ENCODE measurements at places on chromosomes 12 and 14. TPM values are rescaled to one million over a fixed set of nuclear protein-coding genes. Genes with fewer than 3 reads are reported as not detected.

P2RX2 gene
- not detected for total RNA-seq

MGP gene
- total RNA-seq = 2,401 TPM

NKX2-1 gene
- total RNA-seq = not detected

PROX2 gene
- not detected for total RNA-seq

HOXC6 gene
- 0.74 TPM for total RNA-seq

SLC48A1 gene
- total RNA-seq = 40.3 TPM

MIP gene
- total RNA-seq = not detected

GMPR2 gene
- total RNA-seq = 46.5 TPM

GRCh38 chr12:108115123-108116121 lies 13.7 kb upstream of the WSCD2 start:
- no peak for DNase-seq

GRCh38 chr14:54606178-54606577 lies 39.2 kb downstream of the SAMD4A start:
- DNase-seq = no peak

GRCh38 chr14:24913021-24913420 lies 136.9 kb downstream of the STXBP6 start:
- no peak for DNase-seq

- no peak for DNase-seq
Measured at GRCh38 chr12:38788106-38788505, 117.3 kb downstream of the CPNE8 start.

- DNase-seq = no peak
Measured at GRCh38 chr12:11765817-11766794, 116.6 kb downstream of the ETV6 start.

DNA sequence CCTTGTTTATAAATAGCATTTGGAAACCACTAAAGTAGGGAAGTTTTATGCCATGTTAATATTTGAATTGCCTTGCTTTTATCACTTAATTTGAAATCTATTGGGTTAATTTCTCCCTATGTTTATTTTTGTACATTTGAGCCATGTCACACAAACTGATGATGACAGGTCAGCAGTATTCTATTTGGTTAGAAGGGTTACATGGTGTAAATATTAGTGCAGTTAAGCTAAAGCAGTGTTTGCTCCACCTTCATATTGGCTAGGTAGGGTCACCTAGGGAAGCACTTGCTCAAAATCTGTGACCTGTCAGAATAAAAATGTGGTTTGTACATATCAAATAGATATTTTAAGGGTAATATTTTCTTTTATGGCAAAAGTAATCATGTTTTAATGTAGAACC lies 4.4 kb downstream of the RAN start:
- no peak for DNase-seq

- DNase-seq = no peak
Measured at GRCh38 chr12:89731614-89732013, 23.0 kb upstream of the ATP2B1 start.

GRCh38 chr14:30054201-30054600 lies 126.6 kb upstream of the PRKD1 start:
- no peak for DNase-seq

DNA sequence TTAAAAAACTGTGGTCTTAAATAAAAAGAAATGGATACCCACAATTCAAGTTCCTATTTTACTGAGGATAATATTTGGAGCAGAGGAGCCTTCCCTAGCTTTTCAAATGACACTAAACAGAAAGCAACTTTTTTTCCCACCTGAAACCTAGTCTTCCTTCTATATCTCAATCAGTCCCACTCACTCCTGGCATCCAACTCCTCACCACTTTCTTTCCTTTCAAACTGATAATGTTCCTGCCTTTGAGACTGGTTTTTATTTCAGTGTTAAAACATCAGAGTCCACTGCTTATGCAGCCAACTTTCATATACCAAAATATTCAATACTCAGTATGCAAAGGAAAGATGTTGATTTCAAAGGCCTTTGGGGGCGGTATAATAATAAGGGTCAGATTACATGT lies 225.6 kb downstream of the GXYLT1 start:
- no peak for DNase-seq

GRCh38 chr14:65302571-65303189 lies 109.8 kb upstream of the FUT8 start:
- no peak for DNase-seq

GRCh38 chr14:35341751-35342488 lies 49.7 kb downstream of the PSMA6 start:
- peak; percentile 97 for DNase-seq

DNA sequence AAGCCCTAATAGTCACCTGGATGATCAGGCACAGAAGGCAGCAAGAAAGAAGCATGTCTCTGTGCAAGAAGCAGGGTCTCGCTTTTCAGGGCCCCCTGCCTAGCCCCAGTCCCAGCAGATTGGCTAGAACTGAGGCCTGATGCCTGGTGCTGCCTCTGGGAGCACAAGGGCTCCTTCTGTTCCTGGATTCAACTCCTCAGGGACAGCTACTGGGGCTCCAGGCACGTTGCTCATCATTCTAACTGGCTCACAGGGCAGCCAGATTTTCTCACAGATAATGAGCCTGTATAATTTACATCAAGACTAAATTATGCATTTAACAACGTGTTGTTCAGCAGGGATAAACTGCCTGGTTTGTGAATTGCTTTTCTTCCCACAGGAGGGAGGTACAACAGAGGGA lies 106.5 kb upstream of the PLXNC1 start:
- DNase-seq = no peak

GRCh38 chr12:96890331-96890730 lies 16.7 kb upstream of the NEDD1 start:
- DNase-seq = no peak

DNA sequence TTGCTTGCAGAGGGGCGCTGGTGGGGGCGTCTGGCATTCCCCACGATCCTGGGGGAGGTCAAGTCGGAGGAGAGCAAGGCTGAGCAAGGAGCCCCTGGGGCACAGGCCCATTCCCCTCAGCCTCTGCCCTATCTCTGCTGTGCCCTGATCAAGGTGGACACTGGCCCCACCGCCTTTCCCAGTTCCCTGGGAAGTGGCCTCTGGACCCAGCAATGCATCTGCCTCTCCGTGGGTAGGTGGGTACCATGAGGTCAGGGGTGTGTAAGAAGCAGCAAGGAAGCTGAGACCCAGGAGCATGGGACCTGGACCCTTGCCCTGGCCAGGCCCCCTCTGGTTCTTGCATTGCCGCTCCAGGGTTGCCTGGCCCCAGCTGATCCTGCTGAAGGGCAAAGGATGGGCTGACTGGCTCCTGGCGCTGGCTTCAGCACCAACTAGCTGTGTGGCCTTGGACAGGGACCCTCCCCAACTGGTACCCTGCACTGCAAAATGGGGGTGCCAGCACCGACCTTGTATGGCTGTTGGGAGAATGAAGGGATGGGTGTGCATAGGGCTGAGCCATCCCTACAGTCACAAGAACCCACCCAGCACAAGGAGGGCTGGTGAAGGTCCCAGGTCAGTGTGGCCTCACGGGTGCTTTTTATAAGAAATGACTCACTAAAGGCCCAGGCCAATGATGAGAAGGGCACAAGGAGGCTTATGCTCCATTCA lies 19.6 kb downstream of the SLC25A29 start:
- DNase-seq = peak; percentile 79

All from mesenteric fat pad (tissue), 1 donor.